ENCODE measurements at places on chromosomes 12 and 14. TPM values are rescaled to one million over a fixed set of nuclear protein-coding genes. Genes with fewer than 3 reads are reported as not detected.

GRCh38 chr12:57990241-57990883 lies 49.0 kb downstream of the ATP23 start:
- DNase-seq: no peak
- no peaks in the 10 kb centered on the region for H3K4me1 ChIP-seq
- H3K4me3 ChIP-seq: no peak overlapping the region
- no peak overlapping the region for H3K27ac ChIP-seq
- H3K36me3 ChIP-seq: no peaks in the 10 kb centered on the region

The ACRBP gene
- total RNA-seq: 2.4 TPM

- H3K27ac ChIP-seq: no peak overlapping the region
- no peaks in the 10 kb centered on the region for H3K4me1 ChIP-seq
- no peak for DNase-seq
- H3K27me3 ChIP-seq: no peaks in the 10 kb centered on the region
- no peak overlapping the region for H3K4me3 ChIP-seq
These were observed 98.5 kb downstream of the SINHCAF start for GRCh38 chr12:31227401-31227981.

DNA sequence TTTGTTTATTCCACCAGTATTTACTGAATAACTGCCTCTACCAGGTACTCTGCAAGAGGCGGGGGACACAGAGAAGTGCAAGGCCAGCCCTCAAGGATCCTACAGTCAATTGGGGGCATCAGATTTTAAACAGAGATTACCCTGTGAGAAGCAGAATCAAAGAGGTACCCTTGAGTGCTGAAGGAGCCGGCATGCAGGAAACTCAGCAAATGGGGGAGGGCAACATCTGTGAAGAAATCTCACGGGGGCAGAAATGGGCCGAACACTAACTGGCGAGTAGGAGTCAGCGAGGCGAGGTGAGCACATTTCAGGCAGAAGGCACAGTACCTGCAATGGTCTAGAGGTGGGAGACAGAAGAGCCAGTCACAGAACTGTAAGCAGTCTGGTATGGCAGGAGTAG lies 9.0 kb downstream of the GALNT6 start:
- no peaks in the 10 kb centered on the region for H3K27me3 ChIP-seq
- no peak for DNase-seq
- H3K36me3 ChIP-seq: peaks cover 23% of the 10 kb centered on the region
- H3K4me3 ChIP-seq: no peak overlapping the region
